Activated naive CD4-positive, alpha-beta T cell treated with anti-CD3 and anti-CD28 coated beads for 36 hours (primary cell): ENCODE measurements at places on chromosomes 5 and 9. TPM values are rescaled to one million over a fixed set of nuclear protein-coding genes. Genes with fewer than 3 reads are reported as not detected.
A peak's percentile ranks its signal among the peaks of the same experiment; 100 is the strongest.

DNA sequence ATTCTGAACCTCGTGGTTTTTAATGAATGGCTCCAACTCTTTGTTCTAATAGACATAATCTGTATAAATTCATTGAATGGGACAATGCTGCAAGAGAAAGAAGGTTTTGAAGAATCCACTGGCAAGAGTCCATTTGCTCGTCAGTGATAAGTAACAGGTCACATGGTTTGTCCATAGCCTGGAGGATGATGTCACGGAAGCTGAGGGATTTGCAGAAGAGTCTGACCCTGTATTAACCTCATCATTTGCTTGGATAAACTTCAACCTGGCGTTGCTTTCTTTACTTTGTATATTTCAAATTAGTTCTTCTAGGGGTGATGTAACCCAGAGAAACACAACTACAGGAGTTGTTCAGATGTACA is 197.4 kb downstream of the GAS1 start:
- no peak for DNase-seq

GRCh38 chr5:892394-893136 is at the start of the genes BRD9 and TRIP13:
Gene BRD9, minus strand, starts transcription at chr5:892801. Its CDS starts 144 bp downstream, at chr5:892657.
Gene TRIP13, plus strand, starts transcription at chr5:892884. Its CDS starts 115 bp downstream, at chr5:892999.
- peak; percentile 86 for DNase-seq

DNA sequence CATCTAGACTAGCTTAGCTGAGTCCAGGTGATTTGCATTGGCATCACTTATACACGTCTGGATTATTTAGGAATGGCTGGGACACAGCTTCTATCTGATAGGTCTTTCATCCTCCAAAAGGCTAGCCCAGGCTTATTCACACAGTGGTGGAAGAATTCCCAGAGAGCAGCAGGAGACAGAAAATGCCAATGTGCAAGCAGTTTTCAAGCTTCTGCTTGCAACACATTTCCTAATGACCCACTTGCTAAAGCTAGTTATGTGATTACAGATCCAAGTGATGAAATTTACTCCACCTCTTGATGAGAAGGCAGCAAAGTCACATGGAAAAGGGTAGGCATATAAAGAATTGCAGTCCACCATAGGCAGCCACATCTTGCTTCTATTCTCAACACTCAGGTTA is 44.2 kb upstream of the MAST4 start:
- DNase-seq, result no peak

- no peak for DNase-seq
These were observed 22.9 kb upstream of the CAVIN4 start for GRCh38 chr9:100554935-100555401.

DNA sequence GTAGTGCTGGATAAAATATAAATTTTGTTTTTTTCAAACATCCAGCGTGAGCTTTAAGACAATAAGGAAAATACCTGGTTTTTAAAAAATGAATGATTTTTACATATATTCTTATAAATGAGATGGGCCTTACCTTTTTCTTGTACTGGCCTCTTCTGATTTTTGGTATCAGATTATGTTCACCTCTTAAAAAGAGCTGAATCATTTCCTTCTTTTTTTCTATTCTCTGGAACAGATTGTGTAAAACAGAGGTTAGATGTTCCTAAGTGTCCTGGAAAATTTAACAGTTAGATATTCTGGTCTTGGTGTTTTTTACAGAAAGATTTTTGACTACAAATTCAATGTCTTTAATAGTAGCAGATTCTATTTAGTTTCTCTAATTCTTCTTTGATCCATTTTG is 74.6 kb downstream of the NDUFAF2 start:
- DNase-seq, result no peak

GRCh38 chr5:53041071-53041692 is 52.0 kb downstream of the ITGA2 start:
- DNase-seq, result peak; percentile 22

DNA sequence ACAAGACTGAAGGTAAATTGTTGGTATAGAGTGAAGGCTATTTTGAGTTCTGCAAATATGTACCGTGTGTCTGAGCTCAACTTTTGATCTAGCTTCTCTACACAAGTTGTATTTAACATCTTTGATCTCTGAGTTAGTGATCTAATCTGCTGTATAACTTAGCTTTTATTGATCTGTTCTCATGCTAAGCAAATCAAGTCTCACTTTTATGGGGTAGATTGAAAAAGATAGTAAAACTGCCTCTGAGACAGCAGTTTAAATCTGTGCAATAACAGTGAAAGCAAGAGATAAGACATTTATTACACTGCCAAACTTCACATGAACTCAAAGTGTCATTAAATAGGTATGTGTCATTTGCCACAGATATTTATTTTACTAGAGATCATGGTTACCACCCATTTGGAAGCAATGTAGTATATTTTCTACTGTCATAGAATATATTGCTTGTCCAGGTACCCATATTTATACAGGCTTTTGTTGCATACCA is 477.3 kb downstream of the ISL1 start:
- no peak for DNase-seq

DNA sequence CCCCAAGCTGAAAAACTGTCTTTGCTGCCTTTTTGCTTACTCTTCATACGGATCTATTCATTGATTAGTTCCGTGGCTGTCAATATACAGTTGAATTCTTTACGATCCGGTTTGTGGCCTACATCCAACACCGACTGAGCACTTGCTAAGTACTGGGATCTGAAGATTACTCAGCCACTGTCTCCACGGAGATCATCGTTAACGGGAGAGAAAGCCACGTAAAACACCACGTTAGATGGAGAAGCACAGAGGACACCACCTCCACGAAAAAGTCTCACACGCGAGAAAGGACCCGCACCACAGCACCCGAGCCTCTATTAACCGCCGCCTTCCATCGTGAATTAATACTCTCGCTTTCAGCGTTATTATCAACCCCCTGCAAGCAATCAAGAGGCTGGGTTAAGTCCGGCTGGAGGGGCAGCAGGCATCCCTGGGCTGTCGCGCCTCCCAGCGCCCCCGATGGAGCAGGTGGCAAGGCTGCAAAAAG is 650 bp downstream of the ELP1 start:
- DNase-seq, result peak; percentile 36

DNA sequence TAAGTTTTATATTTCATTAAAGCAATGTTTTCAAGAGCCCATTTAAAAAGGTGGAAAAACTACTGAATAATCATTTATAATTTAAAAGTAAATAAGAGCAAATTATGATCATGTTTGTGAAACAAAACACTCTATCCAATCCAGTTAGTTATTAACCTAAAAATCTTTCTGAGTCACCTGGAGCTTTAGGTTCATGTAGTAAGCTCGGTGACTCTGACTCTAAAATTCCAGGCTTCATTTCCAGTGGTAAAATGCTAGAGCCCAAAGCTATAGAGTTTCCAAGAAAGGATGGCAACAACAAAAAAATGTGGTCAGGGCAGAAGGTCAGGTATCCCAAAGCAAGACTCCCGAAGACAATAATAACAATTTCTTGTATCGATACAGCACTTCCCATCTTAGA is 76.1 kb upstream of the SPOCK1 start:
- DNase-seq, result no peak

DNA sequence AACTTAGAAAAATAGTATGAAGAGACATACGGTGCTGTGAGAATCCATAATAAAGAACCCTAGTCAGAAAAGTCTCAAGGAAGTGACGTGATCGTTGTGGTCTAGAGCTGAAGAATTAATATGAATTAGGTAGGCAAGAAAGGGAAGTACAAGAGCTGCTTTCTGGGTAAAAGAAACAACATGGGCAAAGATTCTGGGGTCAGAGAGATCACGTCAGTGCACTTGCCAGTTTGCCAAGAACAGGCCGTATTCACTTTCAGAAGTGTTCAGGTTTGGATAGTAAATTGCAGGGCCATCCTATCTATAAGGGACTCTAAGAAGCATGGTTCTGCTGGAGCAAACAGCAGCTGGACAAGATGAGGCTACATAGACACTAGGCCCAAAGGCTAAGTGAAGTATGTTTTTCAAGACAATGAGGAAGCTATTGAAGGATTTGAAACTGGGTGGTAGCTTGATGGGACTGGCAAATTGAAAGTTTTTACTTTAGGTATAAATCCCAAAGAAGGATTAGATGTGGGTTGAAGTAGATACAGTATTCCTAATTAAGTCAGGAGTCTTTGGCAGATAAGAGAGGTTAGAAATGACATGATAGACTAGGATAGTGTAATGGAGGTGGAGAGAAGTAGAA is 4.8 kb upstream of the CHD1 start:
- DNase-seq, result peak; percentile 49

DNA sequence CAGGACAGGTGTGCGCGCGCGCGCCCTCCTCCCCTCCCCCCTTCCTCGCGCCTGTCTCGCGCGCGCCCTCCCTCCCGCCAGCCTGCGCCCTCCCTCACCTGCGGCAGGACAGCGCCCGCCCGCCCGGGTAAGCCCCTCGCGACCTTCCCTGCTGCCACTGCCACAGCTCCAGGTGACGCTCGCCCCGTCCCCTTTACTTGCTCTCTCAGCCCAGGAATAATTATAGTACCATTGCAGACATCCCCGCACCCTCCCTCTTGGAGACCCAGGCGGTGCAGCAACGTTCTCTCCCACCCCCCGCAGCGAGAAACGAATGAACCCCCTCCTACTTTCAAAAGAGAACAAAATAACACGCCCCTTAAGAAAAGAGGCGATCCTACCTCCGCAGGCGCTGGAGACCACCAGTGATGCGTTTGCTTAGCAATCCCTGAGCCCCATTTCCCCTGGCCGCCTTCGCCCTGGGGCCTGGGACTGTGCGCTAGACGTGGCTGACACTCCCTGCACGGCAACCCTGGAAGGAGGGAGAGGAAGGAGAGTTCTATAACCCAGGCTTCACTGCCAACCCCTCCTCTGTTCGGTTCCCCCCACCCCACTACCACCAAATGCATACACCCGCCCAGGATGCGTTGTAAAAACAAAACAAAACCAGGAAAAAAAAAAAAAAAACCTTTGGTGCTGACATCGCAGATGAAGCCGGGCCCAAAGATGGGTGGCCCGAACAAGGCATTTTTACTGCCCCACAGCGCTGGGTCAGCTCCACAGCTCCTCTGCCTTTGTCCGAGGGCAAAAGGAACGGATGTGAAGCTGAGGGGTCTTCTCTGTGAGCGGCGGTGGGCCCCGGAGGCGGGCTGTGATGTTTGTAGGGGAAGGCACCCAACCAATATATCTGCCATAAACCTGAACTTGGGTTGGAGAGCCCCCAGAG is 5.6 kb upstream of the PURA start:
- DNase-seq, result peak; percentile 47

Gene KCNV2
- not detected for total RNA-seq

Gene WDR36
- total RNA-seq, result 40.3 TPM

Gene PCAT7
- total RNA-seq, result not detected

Gene SCGB3A2
- total RNA-seq, result not detected

Gene FSTL4
- 0.30 TPM for total RNA-seq

Gene PCSK1
- total RNA-seq, result not detected
